ENCODE measurements at places on chromosomes 6 and 20.

DNA sequence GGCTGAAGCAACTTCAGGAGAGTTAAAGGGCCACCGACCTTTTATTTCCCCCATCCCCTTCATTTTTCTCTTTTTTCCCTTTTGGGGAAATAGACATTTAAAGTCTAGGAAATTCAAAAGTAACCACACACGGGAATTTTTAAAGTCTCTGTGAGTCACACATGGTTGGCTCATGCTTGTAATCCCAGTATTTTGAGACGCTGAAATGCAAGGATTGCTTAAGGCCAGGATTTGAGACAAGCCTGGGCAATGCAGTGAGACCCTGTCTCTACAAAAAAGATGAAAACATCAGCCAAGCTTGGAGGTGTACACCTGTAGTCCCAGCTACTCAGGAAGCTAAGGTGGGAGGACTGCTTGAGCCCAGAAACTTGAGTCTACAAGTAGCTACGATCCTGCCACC is 34.2 kb downstream of the KATNA1 start:
- no peak for DNase-seq

GRCh38 chr20:58651559-58651945 is 469 bp downstream of the STX16 start:
- no peak for DNase-seq

- no peak for DNase-seq
Observed at GRCh38 chr6:156826290-156826955, 49.2 kb downstream of the ARID1B start.

DNA sequence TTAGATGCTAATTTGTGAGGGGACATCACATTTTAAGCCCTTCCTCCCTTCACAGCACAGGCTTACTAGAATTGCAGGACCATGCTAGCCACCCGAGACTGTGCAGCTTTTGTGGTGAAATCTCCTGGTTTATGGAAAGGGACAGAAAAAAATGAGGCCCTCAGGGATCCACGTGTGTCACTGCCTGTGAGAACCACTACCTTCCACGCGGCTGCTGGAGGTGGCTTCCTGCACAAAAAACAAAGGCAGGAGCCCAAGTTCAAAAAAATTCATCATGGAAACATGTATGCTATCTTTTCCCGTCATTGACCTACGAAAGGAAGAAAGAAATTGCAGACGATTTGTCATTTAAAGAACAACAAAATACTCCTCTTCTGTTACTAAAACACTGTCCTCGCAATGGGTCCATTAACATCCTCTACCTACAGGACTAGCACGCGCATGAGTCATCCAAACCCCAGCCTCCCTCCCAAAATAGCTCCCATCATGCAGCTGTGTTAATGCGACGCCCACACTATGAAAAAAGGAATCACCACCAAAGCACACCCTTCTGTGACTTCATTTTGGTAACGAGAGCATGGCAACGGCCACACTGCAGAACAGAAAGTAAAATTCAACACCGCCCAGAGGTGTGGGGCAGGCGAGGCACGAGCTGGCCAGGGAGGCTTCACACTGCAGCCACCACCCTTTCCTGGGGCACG is 45.7 kb downstream of the RAMACL start:
- DNase-seq: no peak

GRCh38 chr20:9460518-9460917 is 53.9 kb upstream of the LAMP5 start:
- no peak for DNase-seq

- DNase-seq: no peak
Observed at GRCh38 chr6:30600451-30600961, 16.5 kb downstream of the PPP1R10 start.

Measured in right lobe of liver (tissue), 6 donors.